ENCODE measurements at places on chromosomes 7 and 10.
A peak's percentile ranks its signal among the peaks of the same experiment; 100 is the strongest.

DNA sequence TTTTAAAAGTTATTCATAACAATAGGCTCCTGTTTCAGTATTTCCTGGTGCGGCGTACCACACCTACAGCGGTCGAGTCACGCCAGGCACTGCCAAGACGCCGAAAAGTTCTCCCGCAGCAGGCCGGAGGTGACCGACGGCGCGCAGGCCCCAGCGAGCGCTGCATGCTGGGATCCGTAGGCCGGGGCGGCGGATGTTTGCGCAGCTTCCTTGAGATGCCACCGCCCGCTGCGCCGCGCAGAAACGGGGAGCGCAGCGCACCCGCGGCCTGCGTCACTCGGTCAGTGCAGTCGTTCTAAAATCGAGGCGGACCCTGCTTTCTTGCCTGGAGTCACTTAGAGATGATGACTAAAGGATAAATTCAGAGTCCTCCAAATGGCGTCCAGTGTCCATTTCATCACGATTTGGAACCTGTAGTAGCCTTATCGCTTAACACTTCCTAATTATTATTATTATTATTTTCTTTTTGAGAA lies 1.3 kb upstream of the KIF11 start:
- DNase-seq, result peak; percentile 81

- no peak for DNase-seq
Observed at GRCh38 chr10:13402021-13402420, 53.9 kb upstream of the SEPHS1 start.

- DNase-seq, result no peak
Observed at GRCh38 chr7:141208539-141208938, 134.7 kb downstream of the TMEM178B start.

DNA sequence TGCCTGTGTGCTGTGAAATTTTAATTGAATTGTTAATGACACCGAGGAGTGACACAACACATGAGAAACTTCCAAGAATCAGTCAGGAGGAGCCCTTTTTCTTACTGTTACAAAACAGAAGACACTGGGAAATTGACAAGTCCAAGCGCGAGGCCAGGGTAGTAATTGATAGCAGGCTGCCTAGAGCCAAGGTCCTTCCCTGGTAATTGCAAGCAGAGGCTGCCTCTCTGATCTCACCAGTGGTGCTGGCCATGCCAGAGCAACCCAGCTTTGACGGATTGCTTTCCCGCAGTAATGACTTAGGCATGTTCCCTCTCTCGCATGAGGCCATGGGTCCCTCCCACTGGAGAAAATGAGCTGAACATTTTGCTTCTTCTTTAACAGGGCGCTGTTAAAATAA lies 111.5 kb downstream of the LRMDA start:
- DNase-seq, result no peak

GRCh38 chr10:20817116-20817515 lies 80.0 kb downstream of the NEBL start:
- DNase-seq, result no peak

DNA sequence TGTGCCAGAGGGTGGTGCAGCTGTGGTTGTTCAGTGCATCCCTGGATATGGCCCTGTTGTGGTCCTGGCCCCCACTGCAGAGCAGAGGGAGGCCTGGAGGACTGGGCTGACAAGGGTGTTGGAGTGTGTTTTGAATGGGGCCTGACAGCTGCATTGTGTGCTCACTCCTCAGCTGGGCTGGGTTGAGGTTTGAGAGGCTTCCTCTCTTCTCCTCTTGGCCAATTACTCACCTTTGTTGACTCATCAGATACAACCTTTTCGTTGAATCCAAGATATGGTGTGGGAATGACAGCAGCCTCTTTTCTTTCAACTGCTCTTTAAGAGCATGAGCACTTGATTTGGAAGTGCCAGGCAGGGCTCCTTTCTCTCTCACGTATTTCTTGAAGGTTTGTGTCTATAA lies 228.5 kb upstream of the COBL start:
- no peak for DNase-seq

DNA sequence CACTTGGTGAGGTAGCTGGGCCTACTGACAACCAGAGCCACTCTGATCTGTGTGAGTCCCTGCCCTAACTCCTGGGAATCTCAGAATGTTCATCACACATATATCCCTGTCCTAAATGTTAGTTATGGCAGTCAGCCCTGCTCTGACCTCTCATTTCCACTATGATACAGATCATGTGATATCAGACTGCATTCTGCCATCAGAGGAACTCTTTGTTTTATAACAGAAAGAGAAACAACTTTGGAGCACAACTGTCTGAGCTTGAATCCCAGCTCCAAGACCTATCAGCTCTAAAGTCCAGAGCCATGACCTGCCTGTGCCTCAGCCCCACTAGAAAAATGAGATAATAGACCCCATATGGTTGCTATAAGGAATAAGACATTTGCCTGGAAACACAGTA lies 54.6 kb upstream of the ABCB4 start:
- DNase-seq, result no peak

- DNase-seq, result no peak
Observed at GRCh38 chr10:109887243-109887642, 36.1 kb downstream of the XPNPEP1 start.

- DNase-seq, result no peak
Observed at GRCh38 chr10:88647061-88647615, 17.1 kb upstream of the LIPF start.

DNA sequence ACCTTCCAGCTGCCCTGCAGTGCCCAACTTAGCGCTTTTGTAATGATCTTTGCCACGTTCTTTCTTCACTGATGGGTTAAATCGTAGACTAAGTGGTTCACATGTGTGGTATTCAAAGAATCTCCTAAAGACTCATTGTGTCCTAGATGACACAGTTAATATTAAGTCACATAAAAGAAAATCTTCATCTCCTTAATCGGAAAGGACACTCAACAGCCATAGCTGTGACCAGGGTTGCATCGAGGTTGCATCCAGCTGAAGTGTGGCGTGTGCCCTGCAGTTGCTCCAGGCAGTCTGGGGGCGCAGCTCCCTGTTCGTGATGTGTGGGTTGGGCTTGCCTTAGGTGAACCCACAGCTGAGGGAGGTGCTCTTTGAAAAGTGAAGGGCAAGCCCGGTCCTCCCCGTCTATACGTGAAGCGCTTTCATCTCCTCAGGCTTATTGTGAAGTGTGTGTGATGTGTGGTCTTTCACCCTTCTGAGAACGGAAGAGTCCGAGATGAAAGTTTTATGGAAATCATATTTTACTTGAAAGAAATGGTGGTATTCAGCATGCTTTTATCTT lies 122.7 kb downstream of the TRRAP start:
- DNase-seq, result no peak

DNA sequence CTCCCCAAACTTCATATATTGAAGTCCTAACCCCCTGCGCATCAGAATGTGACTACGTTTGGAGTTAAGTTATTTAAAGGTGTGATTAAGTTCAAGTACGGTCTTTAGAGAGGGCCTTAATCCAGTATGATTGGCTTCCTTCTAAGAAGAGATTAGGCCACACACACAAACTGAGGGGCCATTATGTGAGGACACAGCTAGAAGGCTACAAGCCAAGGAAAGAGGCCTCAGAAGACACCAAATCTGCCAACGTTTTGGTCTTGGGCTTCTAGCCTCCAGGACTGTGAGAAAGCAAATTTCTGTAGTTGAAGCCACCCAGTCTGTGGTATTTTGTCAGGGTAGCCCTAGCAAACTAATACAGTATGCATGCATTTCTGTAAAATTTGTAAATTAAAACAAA lies 41.7 kb downstream of the REEP3 start:
- no peak for DNase-seq

DNA sequence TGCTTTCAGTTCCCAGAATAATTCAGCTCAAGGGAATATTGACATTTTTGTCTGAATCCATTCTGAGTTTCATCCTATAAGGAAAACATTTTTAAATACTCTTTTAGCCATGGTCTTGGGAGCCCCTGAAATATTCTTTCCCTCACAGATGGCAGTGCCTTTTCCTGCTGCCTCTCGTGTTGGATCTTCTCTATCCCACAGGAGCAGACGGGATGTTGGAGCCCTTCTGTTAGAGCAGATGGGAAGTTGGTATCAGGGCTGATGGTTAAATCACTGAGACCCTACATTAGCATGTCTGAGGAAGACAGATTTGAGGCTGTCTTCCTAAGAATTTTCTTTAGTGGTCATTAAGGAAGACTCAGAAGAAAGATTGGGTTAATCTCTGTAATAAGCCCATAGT lies 737.8 kb downstream of the LRMDA start:
- no peak for DNase-seq

- peak; percentile 88 for DNase-seq
Observed at GRCh38 chr10:11757821-11758463, 15.8 kb downstream of the ECHDC3 start.

- no peak for DNase-seq
Observed at GRCh38 chr10:13815756-13816155, 229.0 kb downstream of the PRPF18 start.

- no peak for DNase-seq
Observed at GRCh38 chr10:7192831-7193361, 217.9 kb downstream of the SFMBT2 start.

GRCh38 chr10:76675951-76676587 lies 961.5 kb downstream of the KCNMA1 start:
- no peak for DNase-seq

- peak; percentile 73 for DNase-seq
Observed at GRCh38 chr7:75762350-75762917, 9.6 kb downstream of the CCL26 start.

- DNase-seq, result no peak
Observed at GRCh38 chr7:157744786-157745601, 408.2 kb downstream of the DNAJB6 start.

- no peak for DNase-seq
Observed at GRCh38 chr10:1628757-1629156, 108.6 kb downstream of the ADARB2 start.

DNA sequence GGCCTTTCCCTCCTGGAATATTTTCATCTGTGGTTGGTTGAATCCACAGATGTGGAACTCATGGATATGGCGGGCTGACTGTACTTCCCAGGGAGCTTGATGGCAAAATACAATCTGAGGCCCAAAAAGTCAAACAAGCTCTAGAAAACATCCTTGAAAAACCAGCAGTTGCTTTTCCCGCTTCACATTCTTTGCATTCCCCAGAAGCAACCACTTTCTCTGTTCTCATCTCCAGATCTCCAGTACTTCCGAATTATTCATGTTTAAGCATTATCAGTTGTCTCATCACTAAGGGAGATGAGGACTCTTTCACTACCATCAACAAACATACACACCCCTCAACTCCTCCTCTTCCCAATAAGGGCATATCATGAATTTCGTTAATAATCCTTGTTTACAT lies 55.3 kb downstream of the KIF5B start:
- no peak for DNase-seq

GRCh38 chr10:46558392-46559185 lies 2.1 kb upstream of the GPRIN2 start:
- no peak for DNase-seq

GRCh38 chr7:17108049-17108584 lies 190.3 kb upstream of the AHR start:
- DNase-seq, result no peak

DNA sequence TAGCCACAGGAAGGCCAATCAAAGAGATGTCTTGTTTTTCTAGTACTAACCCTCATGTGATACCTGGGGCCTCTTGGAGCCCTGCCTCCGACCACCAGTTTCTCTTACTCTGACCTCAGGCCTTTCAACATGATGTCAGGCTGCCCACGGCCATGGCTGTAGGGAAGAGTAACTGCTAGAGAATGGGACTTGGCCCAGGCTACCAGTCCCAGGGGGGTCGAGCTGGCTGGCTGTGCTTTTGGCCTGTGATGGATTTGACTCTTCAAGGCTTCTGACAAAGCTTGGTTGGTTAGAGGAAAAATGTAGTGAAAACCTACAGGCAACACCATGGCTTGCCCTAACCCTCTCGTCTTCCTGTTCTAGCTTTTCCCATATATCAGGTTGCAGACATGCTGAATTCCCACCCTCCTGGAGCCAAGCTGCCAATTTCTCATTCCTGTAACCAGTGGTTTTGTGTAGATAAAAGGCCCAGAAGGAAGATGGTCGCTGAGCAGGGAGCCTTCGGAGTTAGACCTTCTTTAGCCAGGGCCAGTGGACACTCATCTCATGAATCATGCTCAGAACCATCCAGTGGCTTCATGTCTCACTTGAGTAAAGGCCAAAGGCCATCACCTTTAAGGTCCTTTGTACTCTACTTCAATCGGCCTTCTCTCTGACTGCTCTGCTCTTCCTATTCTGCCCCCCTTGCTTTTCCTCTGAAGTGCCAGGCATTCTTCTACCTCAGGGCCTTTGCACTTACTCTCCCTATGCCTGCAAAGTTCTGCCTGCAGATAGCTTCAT lies 19.7 kb downstream of the SUFU start:
- DNase-seq, result no peak

- DNase-seq, result no peak
Observed at GRCh38 chr7:55343860-55344606, 21.1 kb upstream of the LANCL2 start.

GRCh38 chr7:88217675-88218428 lies 2.0 kb downstream of the SRI start:
- DNase-seq, result no peak

- DNase-seq, result no peak
Observed at GRCh38 chr7:74482629-74483401, 29.1 kb downstream of the GTF2IRD1 start.

GRCh38 chr7:105996860-105997737 lies 34.0 kb downstream of the CDHR3 start:
- no peak for DNase-seq

DNA sequence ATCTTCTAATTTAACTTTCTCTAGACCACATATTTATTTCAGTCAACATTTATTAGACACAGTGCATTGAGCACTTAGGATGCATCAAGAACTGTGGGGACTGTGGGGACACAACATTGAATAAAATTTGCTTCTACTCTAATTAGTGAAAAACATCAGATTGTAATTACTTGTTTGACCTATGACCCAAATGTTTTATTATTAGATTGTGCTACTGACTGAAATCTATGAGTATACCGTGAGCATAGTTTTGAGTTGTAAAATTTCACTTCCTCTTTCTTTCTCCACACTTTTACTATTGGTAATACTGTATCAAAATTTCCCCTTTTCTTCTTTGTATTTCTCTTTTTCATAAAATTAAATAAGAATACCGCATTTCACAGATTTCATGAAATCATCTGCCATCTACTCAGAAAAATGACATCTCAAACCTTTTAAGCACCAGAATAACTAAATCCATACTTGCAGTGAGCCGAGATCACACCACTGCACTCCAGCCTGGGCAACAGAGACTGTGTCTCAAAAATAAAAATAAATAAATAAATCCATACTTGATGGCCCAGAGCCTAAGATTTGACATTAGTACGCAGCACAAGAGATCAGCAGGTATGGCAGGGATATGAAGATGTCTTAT lies 25.4 kb upstream of the INPP5F start:
- no peak for DNase-seq

DNA sequence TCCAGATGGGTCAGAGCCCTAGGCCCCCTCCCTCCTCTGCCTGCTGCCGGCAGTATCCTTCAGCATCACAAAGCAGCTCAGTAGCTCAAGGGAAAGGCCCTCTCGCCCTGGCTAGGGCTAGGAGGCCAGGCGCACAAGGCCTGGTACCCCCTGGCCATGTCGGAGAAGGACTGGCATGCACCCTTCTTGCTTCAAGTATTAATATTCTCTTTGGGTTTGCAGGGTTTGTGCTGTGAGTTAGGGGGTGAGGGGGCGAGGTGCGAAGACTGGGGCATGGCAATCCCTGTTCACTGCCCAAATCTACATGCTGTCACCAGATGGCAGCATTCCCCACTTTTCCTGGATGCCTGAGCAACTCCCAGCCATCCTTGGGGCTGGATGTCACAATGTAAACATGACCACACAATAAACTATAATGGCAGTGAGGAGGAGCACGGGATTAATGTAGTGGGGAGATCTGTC lies 105.2 kb downstream of the NEURL1 start:
- peak; percentile 79 for DNase-seq

Measured in D341Med (cell line).